Forelimb muscle (tissue), 1 donor: ENCODE measurements at places on chromosomes 2 and 18. TPM values are rescaled to one million over a fixed set of nuclear protein-coding genes. Genes with fewer than 3 reads are reported as not detected.

DNA sequence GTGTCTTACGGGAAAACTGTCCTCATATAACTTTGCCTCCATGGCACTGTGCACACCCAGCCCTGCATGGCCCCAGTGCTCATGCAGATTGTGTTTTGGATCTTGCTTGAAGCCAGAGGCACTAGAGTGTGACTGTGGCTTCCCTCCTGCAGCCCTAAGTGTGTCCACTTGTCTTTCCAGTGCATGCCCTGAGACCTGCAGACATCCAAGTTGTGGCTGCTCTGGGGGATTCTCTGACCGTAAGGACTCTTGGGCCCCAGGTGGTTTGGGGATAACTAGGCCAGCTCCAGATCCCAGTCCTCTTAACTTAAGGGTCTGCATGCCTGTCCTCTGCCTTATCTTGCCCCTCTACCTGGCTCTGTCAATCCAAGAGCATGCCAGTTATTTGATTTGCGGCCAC, 96.6 kb downstream of the PLB1 start:
- DNase-seq: no peak

Gene PDE11A
- 1.00 TPM for polyA plus RNA-seq

Gene SLC9A2
- polyA plus RNA-seq: 2.6 TPM

DNA sequence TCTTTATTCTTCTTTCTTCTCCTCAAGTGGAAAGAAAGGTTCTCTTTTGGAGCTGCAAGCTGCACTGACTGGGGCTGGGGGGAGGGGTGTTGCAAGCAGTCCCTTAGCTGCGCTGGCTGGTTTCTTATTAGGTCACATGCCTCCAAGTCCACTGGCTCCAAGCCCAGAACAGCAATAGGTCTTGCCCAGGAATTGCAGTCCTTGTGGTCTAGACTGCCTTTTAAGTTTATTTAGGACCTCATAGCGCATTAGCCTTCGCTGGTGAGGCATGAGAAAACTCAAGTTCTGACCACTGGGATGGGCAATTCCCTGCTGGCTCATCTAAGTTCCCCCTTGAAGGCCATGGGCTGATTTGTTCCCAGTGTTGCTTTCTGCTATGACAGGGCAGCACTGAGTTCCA, 138.6 kb upstream of the SCN7A start:
- DNase-seq: no peak

GRCh38 chr2:37301408-37301807, 23.2 kb downstream of the PRKD3 start:
- no peak for DNase-seq

Gene CD8B2
- polyA plus RNA-seq: 0.04 TPM

DNA sequence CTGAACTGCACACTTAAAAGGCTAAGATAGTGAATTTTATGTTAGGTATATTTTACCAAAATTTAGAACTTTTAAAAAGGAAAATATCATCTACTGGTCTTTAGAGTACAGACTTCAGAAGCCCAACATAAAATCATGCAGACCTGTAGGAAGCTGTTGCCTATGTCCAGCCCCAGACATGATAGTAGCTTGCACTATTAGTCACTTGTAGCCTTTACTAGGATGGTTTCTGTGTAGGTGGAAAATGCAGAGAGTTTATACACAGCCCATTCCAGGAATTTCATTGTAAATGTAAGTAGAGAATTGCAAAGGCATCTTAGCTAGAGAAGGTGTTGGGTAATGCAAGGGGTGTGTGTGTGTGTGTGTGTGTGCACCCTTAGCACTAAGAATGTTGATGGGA, 640.2 kb downstream of the RNF144A start:
- no peak for DNase-seq

GRCh38 chr2:235864302-235864701, 303.9 kb downstream of the GBX2 start:
- no peak for DNase-seq
